ENCODE measurements at places on chromosomes 7 and 10.
A peak's percentile ranks its signal among the peaks of the same experiment; 100 is the strongest.

DNA sequence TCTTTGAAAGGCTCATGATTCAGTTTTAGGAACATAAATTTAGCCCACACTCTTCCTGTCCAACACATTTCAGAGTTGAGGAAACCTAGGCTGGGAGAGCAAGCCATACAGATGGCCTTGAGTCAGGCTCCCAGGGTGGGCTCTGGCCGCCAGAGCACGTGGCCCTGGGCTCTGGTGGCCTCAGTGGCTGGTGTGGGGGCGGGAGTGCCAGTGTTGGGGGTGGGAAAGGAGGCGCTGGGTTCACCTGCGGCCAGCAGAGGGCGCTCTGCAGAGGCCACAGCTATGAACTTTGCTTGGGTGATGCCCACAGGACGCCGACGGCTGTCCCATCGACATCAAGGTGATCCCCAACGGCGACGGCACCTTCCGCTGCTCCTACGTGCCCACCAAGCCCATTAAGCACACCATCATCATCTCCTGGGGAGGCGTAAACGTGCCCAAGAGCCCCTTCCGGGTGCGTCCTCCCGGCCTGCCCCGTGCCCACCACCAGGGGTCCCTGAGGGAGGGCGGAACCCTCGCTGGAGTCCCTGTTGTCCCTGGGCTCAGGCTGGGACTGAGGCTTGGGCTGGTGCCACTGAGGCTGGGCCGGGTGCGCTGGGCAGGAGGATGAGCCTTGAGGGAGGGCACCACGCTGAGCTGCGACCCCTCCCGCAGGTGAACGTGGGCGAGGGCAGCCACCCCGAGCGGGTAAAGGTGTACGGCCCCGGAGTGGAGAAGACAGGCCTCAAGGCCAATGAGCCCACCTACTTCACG lies 11.9 kb downstream of the FLNC start:
- peak; percentile 58 for DNase-seq

- DNase-seq = no peak
Measured at GRCh38 chr7:66187905-66188304, 17.2 kb upstream of the TPST1 start.

- DNase-seq = peak; percentile 34
Measured at GRCh38 chr10:62853710-62854109, 37.5 kb upstream of the EGR2 start.

DNA sequence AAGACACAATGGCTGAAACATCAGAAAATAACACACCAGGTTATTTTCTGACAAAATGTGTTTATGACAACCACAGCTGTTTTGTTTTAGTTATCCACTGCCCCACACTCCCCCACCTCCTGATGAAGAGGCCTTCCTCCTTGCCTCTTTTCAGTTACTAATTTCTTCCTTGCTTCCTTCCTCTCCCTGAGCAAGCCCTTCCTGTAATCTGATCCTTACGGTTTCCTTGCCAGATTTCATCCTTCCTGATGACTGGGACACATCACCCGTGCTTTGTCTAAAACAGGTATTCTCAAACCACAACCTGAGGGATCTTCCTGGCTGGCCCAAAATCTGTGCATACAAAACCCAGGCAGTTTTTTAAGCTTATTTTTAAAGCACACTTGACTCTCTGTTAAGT lies 39.4 kb downstream of the CHST15 start:
- no peak for DNase-seq

GRCh38 chr10:50592961-50593418 lies 30.8 kb downstream of the SGMS1 start:
- no peak for DNase-seq

GRCh38 chr10:69769395-69769992 lies 32.2 kb upstream of the COL13A1 start:
- DNase-seq = no peak

DNA sequence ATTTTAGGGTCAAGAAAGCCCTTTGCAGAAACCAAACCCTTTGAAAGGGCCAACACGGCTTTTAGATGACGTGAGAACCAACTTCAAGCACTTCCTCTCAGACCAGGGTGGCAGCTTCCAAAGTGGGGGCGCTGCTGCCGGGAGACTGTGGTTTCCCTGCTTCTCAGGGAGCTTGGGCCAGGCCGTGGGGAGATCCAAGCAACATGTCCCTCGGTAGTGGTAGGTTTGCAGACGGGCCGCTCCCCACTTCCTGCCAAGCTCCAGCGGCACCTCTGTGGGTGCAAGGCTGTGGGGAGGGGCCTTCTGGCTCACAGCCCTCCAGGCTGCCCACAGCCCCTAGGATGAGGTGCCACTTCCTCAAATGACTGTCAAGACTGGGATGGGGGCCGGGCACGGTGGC lies 132.4 kb downstream of the FAM53B start:
- peak; percentile 21 for DNase-seq

DNA sequence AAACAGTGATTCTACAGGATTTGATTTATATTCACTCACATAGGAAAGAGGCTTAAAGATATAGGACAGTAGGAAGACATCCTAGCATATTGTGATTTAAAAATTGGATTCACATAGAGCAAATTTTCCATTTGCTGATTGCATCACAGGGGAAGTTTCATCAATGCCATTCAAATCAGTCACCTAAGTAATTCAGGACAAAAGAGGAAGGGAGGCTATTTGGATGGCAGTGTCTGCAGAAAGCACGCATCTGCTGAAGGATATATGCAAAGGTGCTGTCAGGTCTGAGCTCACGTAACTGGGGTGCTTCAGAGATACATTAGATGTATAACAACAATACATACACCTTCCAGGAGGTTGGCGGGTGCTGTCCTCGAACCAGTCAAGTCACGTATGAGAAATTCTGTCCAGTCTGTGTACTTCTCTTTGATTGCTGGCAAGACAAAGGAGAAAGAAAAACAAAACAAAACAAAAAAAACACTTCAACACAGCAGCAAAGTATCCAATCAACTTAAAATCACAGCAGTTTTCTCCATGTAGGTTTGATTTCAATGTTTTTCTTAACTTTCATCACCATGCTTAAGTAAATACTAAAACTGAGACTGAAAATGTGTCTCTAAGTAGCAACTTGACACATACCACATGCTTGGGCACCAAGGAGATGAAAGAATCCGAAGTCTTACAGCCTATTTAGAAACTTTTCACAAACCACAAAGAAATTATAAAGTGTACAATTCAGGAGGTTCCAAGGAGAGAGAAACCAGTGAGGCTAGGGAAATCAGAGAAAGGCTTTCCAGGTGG lies 125.1 kb downstream of the SFMBT2 start:
- DNase-seq = no peak

DNA sequence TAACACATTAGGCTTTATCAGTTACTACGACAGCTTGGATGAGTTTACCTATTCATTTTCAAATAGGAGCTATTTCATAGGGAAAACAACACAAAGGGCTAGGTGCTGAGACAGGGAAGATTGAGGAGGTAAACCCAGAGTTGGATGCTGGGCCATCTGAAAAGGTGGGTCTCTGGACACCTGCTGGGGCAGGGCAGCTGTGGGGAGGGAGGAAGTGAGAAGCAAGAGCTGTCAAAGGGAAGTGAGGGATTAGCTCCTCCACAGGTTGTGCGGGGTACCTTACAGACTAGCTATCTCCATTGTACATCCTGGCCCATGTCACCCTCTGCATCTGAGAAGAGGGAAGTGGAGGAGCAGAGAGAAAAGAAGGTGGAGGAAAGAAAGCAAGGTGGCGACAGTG lies 48.9 kb downstream of the BLNK start:
- no peak for DNase-seq

DNA sequence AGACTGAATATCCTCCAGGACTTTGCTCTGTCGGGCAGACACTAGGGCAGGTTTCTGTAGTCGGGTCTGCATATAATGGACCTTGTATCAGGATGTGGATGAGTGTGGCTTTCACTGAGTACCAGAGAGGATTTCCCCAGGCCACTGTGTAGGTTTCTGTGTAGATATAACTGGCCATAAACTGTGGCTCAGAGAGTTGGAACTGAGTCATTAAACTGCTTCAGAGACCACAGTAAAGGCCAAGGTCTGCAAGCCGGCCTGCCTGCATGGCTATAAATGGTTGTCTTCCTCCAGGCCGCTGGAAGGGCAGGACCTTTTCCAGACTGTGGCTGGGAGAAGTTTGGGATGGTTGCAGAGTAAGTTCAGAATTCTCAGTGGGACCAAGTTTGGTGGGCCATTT lies 16.9 kb downstream of the ZNF92 start:
- no peak for DNase-seq

- DNase-seq = no peak
Measured at GRCh38 chr7:20954711-20955619, 168.3 kb upstream of the SP8 start.

- DNase-seq = no peak
Measured at GRCh38 chr10:110784198-110784597, 87.5 kb upstream of the PDCD4 start.

- DNase-seq = no peak
Measured at GRCh38 chr10:23110722-23111516, 15.5 kb downstream of the MSRB2 start.

DNA sequence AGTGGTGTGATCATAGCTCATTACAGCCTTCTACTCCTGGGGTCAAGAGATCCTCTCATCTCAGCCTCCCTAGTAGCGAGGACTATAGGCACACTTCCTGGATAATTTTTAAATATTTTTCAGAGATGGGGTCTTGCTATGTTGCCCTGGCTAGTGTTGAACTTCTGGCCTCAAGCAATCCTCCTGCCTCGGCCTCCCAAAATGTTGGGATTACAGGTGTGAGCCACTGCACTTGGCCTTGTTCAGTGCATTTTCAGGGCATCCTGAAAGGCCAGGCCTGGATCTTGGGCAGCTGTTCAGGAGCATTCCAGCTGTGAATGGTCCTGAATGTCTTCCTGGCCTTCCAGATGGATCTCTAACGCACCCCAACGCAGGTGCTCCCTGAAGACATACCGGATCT lies 95.7 kb downstream of the PFKFB3 start:
- DNase-seq = no peak

DNA sequence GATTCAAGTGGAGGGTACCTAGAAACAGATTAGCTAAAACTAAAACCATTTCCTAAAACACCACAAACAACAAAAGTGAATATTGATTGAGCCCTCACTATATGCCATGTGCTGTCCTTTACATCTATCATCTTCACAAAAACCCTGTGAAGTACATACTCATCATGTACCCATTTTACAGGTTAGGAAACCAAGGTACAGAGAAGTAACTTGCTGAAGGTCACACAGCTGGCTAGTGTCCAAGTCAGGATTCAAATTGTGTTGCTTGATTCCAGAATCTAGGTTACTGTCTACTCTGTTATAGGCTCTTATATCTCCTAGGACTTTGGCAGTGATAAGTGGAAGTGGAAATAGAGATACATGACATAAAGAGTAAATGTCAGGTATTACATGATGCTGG lies 463.8 kb downstream of the LRMDA start:
- DNase-seq = no peak

- no peak for DNase-seq
Measured at GRCh38 chr10:72321248-72322029, 33.3 kb downstream of the DNAJB12 start.

GRCh38 chr7:129225206-129225930 lies 538 bp downstream of the AHCYL2 start:
- DNase-seq = peak; percentile 48

- DNase-seq = no peak
Measured at GRCh38 chr10:68402276-68402675, 4.8 kb downstream of the RUFY2 start.

- no peak for DNase-seq
Measured at GRCh38 chr7:88072715-88073055, 138.6 kb downstream of the ADAM22 start.

DNA sequence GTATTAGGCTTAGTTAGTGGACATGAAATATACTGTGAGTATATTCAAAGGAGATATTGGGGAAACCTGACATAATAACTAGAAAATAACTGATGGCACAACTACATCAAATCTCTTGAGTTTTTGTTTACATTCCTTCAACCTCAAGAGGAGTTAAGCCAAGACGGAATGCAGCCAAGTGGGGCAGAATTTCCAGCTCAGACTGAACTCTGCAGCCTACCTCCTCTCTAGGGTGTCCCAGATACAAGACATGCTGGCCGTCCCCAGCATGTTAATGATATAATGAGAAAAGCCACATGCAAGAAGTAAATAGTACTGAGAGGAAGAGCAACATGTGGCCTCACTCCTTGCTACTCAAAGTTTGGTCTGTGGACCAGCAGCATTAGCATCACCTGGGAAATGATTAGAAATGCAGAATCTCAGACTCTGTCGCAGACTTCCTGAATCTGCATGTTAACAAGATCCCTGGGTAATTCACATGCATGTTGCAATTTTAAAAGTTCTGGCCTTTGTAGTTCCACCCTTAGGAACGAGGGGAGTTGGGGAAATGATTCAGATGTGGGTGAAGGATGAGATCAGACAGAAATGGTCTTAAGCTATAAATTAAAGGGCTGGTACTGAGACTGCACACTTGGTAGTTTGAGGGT lies 118.4 kb upstream of the CACUL1 start:
- DNase-seq = no peak

GRCh38 chr10:97328646-97329453 lies 5.7 kb downstream of the FRAT2 start:
- DNase-seq = no peak

DNA sequence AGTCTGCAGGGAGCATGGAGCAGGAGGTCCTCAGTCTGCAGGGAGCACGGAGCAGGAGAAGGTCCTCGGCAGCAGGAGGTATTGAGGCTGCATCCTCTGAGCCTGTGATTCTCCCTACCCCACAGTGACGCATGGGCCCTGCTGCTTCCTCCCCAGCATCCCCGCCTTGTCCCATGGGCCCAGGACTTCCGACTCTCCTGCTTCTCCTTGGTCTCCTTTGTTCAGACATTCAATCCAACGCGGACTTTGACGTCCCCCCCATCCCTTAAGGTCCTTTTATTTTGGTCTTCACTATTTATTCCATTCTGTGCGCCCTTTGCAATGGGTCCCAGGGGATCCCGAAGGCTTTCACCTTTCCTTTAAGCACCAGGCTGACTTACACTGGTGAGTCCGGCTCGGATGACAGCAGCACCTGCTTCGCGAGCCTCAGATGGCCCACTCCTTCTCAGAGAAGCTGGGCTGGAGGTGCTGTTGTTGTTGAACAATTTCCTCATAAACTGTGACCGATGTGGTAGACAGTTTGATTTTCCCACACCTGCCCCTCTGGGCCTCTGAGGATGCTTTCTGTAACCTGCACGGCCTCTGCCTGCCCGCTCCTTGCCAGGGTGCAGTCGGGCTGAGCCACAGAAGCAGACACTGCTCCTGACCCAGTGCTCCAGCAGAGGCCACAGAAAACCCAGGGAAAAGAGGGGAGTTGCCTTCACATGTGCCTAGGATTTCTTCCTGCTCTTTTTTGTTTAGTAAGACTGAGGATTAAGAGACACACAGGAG lies 407.2 kb upstream of the SHH start:
- DNase-seq = no peak

- no peak for DNase-seq
Measured at GRCh38 chr7:81926154-81926553, 156.3 kb upstream of the HGF start.

- DNase-seq = no peak
Measured at GRCh38 chr10:119337796-119338432, 130.5 kb downstream of the GRK5 start.

DNA sequence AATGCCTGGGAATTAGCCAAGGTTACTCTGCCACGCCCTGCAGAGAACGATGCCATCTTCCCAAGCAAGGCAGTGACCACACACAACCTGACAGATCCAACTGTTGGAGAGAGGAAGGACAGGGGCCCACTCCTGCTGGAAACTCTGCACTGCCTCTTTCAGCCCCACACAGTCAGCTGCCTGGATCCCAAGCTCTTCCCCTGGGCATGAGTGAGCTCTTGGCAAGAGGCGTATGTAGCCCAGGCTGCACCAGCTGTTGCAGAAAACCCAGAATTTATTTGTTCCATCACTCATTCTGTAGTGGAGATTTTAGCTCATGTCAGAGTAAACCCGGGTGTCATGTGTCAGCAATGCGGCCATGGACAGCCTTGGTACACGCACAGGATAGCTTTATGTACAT lies 135.1 kb upstream of the TRIM24 start:
- DNase-seq = no peak

- DNase-seq = no peak
Measured at GRCh38 chr7:92589056-92589455, 1.1 kb downstream of the FAM133B start.
